BJ (cell line): ENCODE measurements at places on chromosomes 11 and 22.

DNA sequence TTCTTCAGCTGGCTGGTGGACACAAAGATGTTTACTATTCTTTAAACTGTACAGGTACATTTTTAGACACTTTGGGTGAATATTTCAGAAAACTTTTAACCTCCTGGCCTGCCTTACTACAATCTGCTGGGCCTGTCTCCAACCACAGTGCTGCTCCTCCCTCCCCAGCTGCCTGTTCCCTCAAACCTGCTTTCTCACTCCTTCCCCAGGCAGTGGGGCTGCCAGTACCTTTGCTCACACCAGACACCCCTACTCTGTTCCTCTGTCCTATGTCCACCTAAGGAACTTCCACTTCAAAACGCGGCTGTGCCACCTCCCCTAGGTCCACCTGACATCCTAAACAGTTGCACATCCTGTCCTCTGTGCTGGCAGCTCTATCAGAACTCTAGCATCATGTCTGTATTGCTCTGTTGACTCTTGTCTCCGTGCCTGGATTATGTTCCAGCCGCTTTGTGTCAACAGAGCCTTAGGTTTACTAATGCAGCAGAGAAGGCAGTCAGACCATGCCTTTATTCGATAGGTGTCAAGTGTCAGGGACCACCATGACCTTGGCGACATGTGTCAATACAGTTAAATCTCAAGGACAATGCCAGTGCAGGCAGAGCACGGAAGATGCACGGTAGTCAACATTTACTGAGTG, 13.4 kb downstream of the ZP1 start:
- no peak for DNase-seq

DNA sequence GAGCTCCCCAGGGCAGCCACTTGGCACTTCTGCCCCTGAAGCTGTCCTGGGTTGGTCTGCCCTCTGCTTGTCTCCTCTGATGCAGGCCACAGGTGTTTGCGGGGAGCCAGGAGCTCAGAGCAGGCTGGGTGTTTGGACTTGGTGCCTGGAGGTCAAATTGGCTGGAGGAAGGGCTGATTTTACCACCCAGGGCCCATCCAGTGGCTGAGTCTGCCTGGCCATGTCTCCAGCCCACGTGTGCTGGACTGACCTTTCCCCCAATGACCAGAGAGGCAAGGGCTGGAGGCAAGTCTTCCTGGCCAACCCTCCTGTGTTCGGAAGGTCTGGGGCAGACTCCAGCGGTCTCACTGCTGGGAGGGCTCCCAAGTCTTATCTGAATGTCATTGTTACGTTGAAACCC, 84.0 kb downstream of the NECTIN1 start:
- no peak for DNase-seq

GRCh38 chr11:92295175-92296137, 70.8 kb downstream of the FAT3 start:
- DNase-seq: no peak

DNA sequence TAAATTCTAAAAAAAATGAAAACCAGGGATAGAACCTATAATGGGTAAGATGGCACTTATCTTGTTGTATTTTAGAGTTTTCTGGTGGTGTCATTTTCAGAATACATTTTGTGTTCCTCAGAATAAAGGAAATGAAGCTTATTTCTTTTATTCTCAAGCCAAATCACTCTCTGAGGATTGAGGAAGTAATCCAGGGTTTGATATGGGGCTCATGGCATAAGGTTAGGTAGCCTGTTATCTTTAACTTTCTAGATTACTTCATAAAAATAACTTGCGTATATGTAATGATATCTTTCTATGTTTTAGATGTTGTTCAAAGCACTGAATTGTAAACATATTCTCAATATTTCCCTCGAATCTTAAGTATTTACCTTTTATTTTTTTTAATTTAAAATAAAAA, 33.5 kb downstream of the PDE3B start:
- no peak for DNase-seq

DNA sequence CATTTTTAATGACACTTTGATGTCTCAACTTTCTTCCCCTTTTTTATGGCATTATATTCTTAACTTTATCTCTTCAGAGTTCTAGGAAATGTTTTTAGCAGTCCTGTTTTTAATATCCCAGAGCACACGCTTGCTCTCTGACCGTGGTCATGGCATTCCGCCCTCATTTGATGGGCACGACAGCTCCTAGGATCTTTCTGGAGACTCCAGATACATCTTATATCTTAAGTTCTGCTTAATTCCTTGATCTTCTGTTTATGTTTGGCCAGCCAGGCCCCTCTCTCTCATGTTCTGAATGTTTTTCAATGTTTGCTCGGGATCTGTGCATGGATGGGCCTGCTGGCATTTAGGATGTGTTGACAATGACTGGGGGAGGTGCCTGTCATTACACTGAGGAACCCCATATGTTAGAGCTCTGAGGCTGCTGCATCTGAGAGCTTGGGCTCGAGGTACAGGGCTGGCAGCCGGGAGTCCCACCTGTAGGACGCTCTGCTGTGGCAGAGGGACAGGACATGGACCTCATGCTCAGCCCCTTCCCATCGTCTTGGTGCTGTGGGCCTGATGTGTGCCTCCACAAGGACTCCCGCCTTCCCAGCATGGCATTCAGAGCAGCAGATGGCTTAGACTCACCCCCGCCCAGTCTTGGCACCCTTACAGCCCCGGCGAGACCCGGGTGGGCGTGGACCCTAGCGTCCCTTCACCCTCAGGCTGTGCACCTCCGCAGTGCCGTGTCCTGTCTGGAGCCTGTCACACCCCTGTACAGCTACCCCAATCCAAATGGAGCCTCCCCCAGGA, 75.0 kb downstream of the CDKN1C start:
- DNase-seq: no peak
